ENCODE measurements at places on chromosomes 12 and 14.

DNA sequence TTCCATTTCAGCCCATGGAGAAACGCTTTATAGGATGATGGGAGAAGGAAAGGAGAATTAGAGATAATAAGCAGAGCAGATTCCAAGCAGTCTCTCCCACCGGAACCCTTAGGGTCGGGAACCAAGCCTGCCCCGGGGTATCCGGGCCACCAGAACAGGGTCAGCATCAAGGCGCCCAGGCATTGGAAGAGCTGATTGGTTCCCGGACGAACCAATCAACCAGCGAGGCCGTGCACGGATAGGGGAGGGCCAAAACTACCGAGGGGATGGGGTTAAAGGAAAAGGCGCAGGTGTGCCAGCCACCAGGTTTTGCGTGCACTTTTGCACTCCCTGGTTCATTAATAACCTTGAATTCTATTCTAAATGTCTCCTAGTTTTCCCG is 1.7 kb downstream of the PPM1H start:
- no peak for DNase-seq

DNA sequence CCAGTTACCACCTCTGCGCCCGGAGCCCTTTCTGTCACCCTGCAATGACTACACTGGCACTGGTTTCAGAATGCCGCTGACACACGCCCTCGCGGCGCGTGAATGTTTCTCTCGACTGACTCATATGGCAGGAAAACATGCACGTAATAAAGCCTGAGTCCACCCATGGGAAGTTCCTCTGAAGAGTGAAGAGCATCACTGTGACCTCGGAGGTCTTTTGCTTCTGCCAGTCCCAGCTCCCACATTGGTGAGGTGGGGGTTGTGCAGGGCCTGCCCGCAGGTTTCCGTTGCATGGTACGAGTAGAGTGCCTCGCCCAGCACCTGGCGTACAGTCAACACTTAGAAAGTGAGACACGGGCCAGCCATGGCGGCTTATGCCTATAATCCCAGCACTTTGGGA is 11.1 kb upstream of the SLC6A12 start:
- no peak for DNase-seq

- no peak for DNase-seq
Measured at GRCh38 chr12:71440345-71440762, 756 bp downstream of the LGR5 start.

GRCh38 chr12:55875704-55876467 is 33.1 kb upstream of the MMP19 start:
- no peak for DNase-seq

- DNase-seq, result no peak
Measured at GRCh38 chr12:124780336-124780735, 83.3 kb downstream of the SCARB1 start.

DNA sequence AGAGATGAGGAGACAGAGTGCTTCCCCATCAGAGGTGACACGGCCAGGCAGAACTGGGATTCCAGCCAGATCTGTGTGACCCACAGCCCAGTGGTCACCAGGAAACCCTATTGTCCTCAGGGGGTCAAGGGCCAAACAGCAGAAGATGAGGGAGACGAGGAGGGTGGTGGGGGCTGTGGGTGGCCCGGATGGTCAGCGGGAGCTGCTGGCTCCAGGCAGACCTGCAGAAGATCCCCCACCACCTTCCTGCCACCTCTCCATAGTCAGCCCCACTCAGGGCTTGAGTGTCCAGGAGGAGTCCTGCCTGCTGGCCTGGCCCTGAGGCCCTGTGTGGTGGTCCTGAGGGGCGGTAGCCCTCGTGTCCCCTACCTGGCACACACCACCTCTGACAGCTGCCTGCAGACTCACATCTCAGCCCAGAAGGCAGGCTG is 136.8 kb downstream of the CALM1 start:
- no peak for DNase-seq

DNA sequence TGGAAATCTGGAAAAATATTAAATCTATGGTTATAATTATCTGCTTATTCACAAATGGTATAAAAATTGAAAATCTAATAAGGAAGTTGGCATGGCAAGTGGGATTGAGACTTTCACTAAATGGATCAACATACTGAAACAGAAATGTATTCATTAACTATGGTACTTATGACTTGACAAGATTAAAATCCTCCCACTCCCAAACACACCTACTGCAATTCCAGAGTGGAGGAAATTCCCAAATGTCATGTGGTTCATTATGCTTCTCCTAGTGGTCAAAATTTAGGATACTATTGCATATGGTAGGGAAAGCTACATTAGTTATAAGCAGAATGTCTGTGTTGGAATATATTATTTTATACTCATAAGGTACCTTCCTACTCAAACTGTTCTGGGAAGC is 265.3 kb upstream of the PRICKLE1 start:
- no peak for DNase-seq

DNA sequence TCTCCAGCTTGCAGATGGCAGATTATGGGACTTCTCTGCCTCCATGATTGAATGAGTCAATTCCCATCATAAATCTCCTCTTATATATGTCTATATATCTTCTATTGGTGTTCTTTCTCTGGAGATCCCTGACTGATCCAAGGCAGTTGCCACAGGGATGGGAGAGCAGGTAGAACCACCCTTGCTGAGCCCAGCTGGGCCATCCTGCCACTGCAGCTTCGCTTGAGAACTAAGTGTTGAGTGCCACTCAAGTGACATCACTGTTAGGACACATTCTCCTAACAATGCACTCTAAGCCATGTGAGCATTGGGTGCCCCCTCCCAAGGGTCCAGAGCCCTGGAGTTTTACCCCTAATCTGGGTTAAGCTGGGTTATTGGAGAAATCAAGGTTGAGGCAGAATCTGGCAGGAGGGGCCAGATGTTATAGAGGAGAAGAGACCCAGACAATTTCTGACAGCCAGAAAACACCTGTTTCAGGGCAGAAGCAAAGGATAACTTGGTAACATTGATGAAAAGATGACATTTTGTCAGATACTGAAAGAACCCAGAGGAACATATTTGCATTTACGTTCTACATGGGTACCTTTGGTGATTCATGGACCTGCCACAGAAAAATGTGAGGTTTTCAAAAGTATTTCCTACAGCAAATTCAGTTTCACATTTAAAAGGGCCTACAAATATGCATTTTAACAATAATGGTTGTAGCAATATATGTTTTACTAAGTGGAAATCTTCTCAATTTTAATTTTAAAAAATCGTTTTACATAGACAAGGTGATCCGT is 57.2 kb upstream of the MAX start:
- no peak for DNase-seq

DNA sequence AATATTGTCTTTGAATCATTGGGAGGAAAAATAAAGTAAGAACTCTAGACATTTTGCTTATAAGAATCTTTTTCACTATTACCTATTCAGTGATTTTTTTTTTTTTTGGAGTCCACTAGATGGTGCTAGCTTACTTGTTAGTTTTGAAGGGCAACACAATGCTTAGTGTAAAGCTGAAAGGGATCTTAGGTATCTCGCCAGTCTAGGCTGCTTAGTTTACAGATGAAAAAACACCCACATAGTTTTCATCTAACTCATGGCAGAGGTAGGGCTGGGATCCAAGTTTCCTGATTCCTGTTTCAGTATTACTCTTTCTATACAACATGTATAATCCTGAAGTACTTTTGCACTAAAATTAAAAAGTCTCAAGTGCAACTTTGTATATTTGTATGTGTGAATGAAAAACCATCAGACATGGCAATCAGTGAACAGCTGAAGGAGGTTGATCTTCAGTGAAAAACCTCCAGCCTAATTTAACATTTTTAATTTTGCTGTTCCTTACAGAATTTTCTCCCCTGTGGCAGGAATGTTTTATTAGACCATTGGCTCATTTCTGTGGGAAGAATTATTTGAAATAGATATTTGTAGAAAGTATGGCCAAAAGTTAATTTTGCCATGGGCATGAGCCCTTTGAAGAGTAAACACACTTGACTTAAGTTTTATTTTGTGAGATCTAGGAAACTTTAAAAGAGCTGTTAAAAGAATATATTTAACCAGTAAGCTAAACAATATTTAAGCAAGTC is 40.7 kb downstream of the LRRIQ1 start:
- peak; percentile 22 for DNase-seq

DNA sequence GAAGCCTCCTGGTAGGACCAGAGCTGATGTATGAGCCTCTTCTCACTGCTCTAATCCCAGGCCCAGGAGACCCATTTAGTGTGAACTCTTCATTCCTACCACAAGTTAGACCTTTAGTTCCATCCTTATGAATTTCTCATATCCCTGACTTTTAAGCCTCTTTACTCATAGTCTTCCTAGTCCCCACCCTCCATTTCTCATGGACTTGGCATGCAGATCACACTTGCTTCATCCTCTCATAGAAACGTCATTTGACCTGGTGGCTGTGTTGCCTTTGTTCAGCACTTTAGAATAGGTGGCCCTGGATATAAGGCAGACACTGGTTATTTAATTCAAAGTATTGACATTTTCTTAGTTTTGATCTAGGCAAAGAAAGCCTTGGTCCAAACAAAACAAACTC is 99.5 kb downstream of the SLC16A7 start:
- DNase-seq, result peak; percentile 71

GRCh38 chr12:102419094-102419764 is 61.1 kb downstream of the IGF1 start:
- no peak for DNase-seq

GRCh38 chr12:123532808-123533649 is 490 bp downstream of the RILPL1 start:
- DNase-seq, result no peak

DNA sequence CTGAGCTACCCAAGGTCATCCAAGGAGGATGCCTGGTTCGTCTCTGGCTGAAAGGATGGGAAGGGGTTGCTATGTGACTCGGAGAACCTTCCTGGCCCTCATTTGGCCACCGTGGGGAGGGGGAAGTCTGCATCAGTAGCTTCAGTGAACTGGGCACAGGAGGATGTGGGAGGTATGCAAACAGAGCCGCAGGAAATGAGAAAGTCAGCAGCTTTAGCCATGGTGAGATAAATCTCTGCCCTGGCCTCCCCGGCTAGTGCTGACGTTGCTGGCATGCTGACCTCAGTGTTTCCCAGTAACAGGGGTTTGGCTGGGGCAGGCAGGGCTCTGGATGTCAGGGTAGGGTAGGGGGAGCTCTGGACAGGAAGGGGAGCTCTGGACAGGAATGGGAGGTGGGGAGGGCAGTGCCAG is 2.3 kb upstream of the CEBPE start:
- no peak for DNase-seq

DNA sequence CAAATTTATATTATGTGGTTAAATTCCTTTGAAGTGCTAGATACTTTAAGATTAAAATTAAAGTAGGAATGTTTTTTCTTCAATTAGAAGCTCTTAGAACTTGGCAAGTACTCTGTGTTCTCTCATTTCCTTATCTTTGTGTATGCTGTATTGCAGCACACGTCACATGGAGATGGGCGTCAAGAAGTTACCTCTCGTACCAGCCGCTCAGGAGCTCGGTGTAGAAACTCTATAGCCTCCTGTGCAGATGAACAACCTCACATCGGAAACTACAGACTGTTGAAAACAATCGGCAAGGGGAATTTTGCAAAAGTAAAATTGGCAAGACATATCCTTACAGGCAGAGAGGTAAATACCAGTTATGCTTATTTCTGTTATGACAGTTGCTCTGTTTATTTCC is 19.7 kb downstream of the MARK3 start:
- DNase-seq, result no peak

GRCh38 chr14:21087294-21088091 is 11.0 kb downstream of the ZNF219 start:
- DNase-seq, result peak; percentile 67

GRCh38 chr14:94644102-94644535 is 31.9 kb downstream of the SERPINA3 start:
- DNase-seq, result no peak

DNA sequence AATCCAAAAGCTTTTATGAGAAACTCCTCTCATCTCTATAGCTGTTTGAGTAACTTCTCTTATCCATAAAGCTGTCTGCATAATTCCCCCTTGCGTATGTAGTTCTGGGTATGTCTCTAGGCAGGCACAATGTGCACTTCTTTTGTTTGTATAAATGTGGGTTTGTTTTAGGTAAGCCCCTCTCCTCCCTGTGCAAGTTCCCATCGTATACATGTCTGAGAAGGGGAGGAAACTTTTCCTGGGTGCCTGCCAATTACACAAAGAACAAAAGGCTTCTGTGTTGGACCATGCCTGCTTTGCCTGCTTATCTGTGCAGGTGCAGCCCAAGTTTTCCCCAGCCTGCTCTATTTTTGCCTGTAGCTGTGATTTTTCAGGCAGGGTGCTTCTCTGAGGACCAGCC is 96.7 kb downstream of the CCER1 start:
- DNase-seq, result no peak

- DNase-seq, result no peak
Measured at GRCh38 chr12:123519141-123520001, 14.1 kb downstream of the RILPL1 start.

DNA sequence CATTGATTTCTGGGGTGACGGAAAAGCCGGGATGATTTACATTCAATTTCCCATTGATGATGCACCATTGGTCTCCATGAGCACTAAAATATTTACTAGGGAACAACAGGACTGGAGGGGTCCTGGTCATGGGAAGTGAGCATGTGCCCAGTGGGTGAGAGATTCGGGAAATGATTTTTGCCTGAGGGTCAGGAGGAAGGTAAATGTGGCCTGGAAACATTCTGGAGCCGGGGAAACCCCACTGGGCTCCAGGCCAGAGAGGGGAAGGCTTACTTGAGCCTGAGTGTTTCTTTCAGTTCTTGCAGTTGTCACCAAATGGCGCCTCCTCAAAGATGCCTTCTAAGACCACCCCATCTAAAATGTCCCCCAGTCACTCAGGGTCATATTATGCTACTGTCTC is 532.3 kb upstream of the TBX3 start:
- peak; percentile 84 for DNase-seq

DNA sequence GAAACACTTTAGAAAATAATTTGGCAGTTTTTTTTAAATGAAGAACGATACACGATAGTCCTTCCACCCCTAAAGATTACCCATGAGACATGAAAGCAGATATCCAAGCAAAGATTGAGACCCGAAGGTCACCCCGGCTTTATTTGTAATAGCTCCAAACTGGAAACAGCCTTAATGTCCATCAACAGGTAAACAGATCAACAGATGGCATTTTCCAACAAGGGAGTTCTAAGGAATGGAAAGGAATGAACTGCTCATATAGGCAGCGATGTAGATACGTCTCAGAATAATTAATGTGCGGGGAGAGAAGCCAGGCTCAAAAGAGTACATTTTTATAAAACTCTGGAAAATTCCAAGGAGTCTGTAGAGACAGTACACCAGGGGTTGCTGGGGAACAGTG is 23.7 kb upstream of the MEG3 start:
- DNase-seq, result no peak

DNA sequence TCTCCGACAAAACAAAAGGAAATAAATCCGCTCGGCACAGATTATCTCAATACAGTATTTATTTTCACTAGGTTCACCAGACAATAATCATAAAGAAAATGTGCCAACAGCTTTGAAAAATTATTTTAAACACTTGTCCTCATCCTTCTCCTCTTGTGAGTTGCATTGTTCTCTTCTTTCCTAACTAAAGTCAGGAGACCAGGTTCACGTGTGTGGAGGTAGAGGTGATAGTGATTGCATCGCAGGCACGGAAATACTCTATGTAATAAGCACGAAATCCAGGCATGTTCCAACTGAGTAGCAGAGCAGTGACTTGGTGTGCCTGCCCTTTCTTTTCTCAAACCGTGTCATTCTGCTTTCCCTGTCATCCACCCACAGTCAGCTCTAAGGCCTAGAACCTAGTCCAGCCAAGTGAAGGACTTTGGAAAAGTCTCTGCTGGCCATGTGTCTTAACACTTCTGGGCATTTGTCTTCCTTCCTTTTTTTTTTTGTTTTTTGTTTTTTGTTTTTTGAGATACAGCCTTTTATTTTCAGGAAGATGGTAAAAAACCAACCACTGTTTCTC is 939 bp upstream of the SEL1L start:
- DNase-seq, result no peak

- DNase-seq, result no peak
Measured at GRCh38 chr12:132323171-132324010, 6.0 kb downstream of the GALNT9 start.

- no peak for DNase-seq
Measured at GRCh38 chr14:56487090-56487667, 92.4 kb upstream of the TMEM260 start.

Data from T1000 (cell line).